ENCODE measurements at places on chromosomes 6 and 20. TPM values are rescaled to one million over a fixed set of nuclear protein-coding genes. Genes with fewer than 3 reads are reported as not detected.

The PFDN4 gene
- total RNA-seq: 88.1 TPM

The MTRF1L gene
- 20.1 TPM for total RNA-seq

The CLPSL2 gene
- total RNA-seq: not detected

The PRDM13 gene
- not detected for total RNA-seq

The NOX3 gene
- not detected for total RNA-seq

The ZSCAN23 gene
- 1.9 TPM for total RNA-seq

The ZNF512B gene
- 9.9 TPM for total RNA-seq

The KHDC1L gene
- total RNA-seq: not detected

The TRIM31 gene
- not detected for total RNA-seq

The KIAA0408 gene
- not detected for total RNA-seq

The SLC17A9 gene
- 13.8 TPM for total RNA-seq

The C4B gene
- 1.8 TPM for total RNA-seq

The AVP gene
- not detected for total RNA-seq

The GPLD1 gene
- 0.18 TPM for total RNA-seq

The C6orf58 gene
- total RNA-seq: not detected

The DEFB125 gene
- total RNA-seq: not detected

Data from endothelial cell of coronary artery (primary cell).